ENCODE measurements at places on chromosomes 12 and 14.

- H3K4me1 ChIP-seq = no peaks in the 10 kb centered on the region
- no peak overlapping the region for H3K27ac ChIP-seq
- DNase-seq = no peak
- no peak overlapping the region for H3K4me3 ChIP-seq
- no peaks in the 10 kb centered on the region for H3K27me3 ChIP-seq
These were observed 202.2 kb upstream of the HMGA2 start for GRCh38 chr12:65622056-65622455.

DNA sequence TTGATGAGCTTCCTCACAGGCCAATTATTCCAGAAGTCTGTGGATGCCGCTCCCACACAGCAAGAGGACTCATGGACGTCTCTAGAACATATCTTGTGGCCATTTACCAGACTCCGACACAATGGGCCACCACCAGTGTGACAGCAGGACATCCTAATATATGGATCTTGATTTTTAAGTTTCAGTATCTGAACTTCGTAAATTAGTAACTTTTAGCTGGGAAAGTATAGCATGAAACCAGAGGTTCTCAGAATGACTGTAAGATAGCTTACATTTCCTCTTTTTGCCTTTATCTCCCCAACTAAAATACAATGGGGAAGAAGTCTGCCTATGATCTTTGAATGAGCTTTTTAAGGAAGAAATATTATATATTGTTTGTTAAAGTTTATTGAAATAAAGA lies 87.0 kb downstream of the DNAI7 start:
- no peaks in the 10 kb centered on the region for H3K4me1 ChIP-seq
- no peak for DNase-seq
- no peaks in the 10 kb centered on the region for H3K27me3 ChIP-seq
- H3K4me3 ChIP-seq = no peak overlapping the region
- no peak overlapping the region for H3K27ac ChIP-seq
- peaks cover 19% of the 10 kb centered on the region for H3K36me3 ChIP-seq

DNA sequence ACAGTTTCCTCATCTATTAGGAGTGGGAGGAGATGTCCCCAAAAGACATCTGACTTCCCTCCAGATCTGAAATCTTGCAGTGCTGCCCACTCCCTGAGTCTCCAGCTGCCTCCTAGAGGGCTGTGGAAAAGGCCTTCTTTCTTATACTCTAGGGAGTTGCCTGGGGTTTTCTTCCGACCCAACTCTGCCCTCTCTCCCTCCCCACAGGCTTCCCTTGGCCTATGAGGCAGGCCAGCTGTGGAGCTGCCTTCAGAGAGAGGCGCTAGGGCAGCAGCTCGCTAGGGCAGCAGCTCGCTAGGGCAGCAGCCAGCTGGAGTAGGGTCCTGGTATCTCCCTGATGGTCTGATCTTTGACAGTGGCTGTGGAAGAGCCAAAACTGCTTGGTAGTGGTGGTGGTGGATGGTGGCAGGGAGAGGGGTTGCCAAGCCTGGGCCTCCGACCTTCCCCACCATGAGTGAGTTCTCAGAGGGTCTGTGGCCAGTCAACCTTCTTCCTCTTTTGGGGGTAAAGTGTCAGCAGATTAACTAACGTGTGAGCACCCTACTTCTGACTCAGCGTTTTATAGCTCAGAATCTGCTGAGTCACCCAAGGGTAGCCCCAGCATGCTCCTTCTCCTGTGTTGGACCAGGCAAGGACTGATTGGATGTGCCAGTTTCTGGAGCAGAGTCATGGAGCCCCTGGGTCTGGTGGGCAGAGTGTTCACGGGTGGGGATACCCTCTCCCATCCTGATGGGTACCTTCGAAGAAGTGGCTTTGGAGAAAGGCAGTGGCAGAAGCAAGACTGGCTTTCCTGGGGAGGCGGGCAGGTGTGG lies 2.3 kb downstream of the SLC48A1 start:
- no peak overlapping the region for H3K4me3 ChIP-seq
- H3K4me1 ChIP-seq = peaks cover 21% of the 10 kb centered on the region
- H3K27ac ChIP-seq = peak overlapping the region; percentile 74
- no peaks in the 10 kb centered on the region for H3K27me3 ChIP-seq
- no peaks in the 10 kb centered on the region for H3K36me3 ChIP-seq

DNA sequence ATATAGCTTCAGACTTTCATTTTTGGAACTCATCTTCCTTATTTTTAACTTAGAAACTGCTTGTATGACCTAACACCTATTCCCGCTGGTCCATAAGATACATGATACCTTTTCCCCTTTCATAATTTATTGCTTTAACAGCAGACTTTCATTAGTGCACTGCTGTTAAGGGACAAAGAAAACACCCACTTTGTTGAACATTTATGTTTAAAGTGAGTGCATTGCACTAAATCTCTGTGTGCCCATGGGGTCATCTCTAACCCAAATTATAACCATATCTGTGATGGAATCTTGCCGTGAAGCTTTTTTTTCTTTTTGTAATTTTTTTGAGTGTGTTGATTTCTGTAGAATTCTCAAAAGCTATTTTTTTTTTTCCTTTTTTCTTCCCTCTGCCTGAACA lies 261.8 kb downstream of the TMTC2 start:
- H3K36me3 ChIP-seq = no peaks in the 10 kb centered on the region
- H3K27ac ChIP-seq = no peak overlapping the region
- DNase-seq = no peak
- H3K4me3 ChIP-seq = no peak overlapping the region

DNA sequence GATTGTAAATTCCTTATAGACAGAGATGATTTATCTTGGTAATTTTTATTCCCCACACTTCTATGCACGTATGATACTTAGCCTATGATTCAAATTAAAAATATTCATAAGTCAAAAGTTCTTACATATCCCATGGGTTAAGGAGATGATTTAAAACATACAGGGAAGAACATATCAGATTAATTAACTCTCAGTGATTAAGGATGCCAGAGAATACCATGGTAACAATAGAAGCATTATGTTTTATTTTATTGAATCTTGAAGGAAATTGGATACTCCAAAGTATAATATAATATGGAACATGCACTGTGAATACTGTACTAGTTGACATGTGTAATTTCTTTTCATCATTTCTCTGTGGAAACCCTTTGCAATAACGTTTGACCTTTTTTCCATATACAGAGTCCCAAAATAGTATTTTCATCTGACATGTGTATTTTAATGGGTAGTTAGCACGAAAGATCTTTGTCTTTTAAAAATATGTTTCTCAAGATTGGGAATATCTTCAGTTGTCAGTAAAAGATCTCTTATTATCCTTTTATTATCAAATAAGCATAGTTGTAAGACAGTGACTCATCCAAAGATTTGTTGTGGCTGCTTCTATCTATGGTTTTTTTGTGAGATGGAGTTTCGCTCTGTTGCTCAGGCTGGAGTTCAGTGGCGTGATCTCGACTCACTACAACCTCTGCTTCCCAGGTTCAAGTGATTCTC lies 166.7 kb downstream of the RAD51B start:
- H3K4me1 ChIP-seq = no peaks in the 10 kb centered on the region
- H3K27me3 ChIP-seq = no peaks in the 10 kb centered on the region
- no peaks in the 10 kb centered on the region for H3K36me3 ChIP-seq
- H3K27ac ChIP-seq = no peak overlapping the region
- no peak overlapping the region for H3K4me3 ChIP-seq
- no peak for DNase-seq

DNA sequence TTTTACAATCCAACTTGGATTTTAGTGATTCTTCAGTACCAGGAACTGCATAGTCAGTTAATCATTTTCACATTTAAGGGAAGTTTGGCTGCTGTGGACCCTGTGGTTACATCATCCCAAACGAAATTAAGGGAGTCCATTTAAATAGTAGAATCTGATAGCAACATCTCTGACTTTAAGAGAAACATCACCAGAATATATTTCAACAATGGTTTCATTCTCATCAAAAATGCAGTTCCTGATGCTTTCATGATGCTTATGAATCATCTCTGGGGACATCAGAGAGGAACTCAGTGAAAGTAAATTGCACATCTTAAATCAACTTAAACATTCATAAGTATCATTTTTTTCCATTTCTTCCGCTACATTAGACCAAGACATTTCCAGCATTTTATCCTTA lies 1170.7 kb downstream of the FSCB start:
- no peaks in the 10 kb centered on the region for H3K27me3 ChIP-seq
- H3K36me3 ChIP-seq = no peaks in the 10 kb centered on the region

DNA sequence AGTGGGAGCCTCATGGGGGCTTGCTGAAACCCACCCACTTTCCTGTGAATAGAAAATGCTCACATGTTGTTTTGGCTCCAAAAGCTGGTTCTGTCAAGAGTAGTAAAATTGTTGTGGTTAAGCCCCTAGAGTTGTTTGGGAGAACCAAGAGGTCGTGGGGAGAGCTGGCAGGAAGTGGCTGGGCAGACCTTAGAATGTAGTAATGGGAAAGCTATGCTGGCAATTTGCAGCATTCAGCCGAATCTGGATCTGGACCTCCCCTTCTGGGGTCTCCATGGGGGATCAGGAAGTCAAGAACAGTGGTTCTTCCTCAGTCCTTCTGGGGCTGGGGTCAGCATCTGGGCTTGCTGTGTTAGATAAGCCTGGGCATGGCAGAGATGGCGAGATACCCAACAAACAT lies 150.6 kb upstream of the TBX3 start:
- no peak overlapping the region for H3K4me3 ChIP-seq
- H3K4me1 ChIP-seq = no peaks in the 10 kb centered on the region
- no peak overlapping the region for H3K27ac ChIP-seq
- no peak for DNase-seq
- H3K27me3 ChIP-seq = no peaks in the 10 kb centered on the region
- H3K36me3 ChIP-seq = no peaks in the 10 kb centered on the region

GRCh38 chr12:85405781-85406522 lies 125.9 kb downstream of the ALX1 start:
- H3K36me3 ChIP-seq = no peaks in the 10 kb centered on the region
- no peak overlapping the region for H3K4me3 ChIP-seq
- no peak for DNase-seq
- H3K4me1 ChIP-seq = no peaks in the 10 kb centered on the region

GRCh38 chr14:60326274-60326673 lies 77.3 kb downstream of the PPM1A start:
- H3K4me3 ChIP-seq = no peak overlapping the region
- H3K36me3 ChIP-seq = no peaks in the 10 kb centered on the region
- DNase-seq = no peak
- H3K4me1 ChIP-seq = peaks cover 9% of the 10 kb centered on the region

GRCh38 chr14:105857826-105858675 lies 331.7 kb downstream of the TMEM121 start:
- no peaks in the 10 kb centered on the region for H3K36me3 ChIP-seq
- no peaks in the 10 kb centered on the region for H3K27me3 ChIP-seq
- H3K4me3 ChIP-seq = no peak overlapping the region

DNA sequence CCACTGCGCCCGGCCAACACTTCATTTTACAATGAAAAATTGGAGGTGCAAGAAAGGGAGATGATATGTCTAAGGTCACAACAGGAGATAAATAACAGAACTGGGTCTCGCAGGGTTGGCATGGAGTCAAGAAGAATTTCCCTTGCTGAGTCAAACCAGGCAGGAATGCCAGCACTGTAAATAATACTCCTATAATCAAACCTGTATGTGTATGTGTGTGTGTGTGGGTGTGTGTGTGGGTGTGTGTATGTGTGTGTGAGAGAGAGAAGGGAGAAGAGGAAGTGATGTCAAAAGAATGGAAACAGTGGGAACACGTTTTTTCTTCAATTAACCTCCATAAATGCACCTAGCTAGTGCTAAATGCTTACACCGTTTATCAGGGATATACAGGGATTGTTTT lies 70.4 kb downstream of the TMEM116 start:
- no peaks in the 10 kb centered on the region for H3K27me3 ChIP-seq
- no peak for DNase-seq
- peaks cover 16% of the 10 kb centered on the region for H3K4me1 ChIP-seq
- H3K27ac ChIP-seq = no peak overlapping the region
- H3K36me3 ChIP-seq = peaks cover 6% of the 10 kb centered on the region

- H3K27ac ChIP-seq = no peak overlapping the region
- H3K4me3 ChIP-seq = no peak overlapping the region
- H3K4me1 ChIP-seq = peaks cover 94% of the 10 kb centered on the region
- DNase-seq = no peak
- no peaks in the 10 kb centered on the region for H3K36me3 ChIP-seq
These were observed 28.0 kb downstream of the PXN start for GRCh38 chr12:120237360-120238171.

DNA sequence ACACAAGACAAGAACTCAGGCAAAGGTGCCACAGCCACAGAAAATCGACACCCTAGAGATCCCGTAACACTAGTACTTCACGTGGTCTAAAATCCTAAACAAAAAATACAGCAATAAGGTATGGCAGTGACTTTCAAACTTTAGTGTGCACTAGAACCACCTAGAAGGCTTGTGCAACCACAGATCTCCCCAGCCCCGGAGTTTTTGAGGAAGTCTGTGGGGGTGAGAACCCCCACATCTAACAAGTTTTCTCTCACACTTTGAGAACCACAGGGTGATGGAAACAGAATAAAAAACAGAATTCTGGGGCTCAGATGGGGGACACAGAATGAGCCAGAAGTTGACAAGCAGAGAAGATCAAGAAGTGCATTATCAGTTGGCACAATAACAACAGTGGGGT lies 254.0 kb downstream of the ANO6 start:
- no peaks in the 10 kb centered on the region for H3K36me3 ChIP-seq
- H3K4me1 ChIP-seq = peaks cover 18% of the 10 kb centered on the region
- H3K27me3 ChIP-seq = no peaks in the 10 kb centered on the region
- H3K4me3 ChIP-seq = no peak overlapping the region

- no peaks in the 10 kb centered on the region for H3K4me1 ChIP-seq
- no peaks in the 10 kb centered on the region for H3K36me3 ChIP-seq
- no peak overlapping the region for H3K4me3 ChIP-seq
- no peak for DNase-seq
- H3K27me3 ChIP-seq = no peaks in the 10 kb centered on the region
These were observed 1074.6 kb downstream of the FLRT2 start for GRCh38 chr14:86604561-86604960.

DNA sequence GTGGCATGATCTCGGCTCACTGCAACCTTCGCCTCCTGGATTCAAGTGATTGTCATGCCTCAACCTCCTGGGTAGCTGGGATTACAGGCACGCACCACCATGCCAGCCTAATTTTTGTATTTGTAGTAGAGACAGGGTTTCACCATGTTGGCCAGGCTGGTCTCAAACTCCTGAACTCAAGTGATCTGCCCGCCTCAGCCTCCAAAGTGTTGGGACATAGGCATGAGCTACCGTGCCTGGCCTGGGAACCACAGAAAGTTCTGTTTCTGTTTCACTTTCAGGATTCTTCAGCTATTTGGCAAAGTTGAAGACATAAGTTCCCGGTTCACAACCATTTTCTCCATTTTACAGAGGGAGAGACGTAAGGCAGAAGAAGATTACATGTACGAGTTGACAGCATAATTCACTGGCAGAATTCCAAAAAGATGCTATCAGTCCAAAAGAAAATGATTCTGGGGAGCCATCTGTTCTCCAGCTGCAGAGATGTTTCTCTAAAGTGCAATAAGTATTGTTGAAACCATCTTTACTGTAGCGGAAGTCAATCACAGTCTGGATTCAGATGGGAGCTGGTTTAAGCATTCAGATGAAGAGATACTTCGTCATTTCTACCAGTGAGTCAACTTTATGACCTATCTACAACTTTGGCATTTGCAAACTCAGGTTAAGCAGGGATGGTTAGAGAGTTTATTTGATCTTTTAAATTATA lies 8.1 kb upstream of the RNF34 start:
- DNase-seq = no peak
- H3K27me3 ChIP-seq = no peaks in the 10 kb centered on the region
- no peaks in the 10 kb centered on the region for H3K36me3 ChIP-seq

- H3K4me1 ChIP-seq = peaks cover 29% of the 10 kb centered on the region
- H3K4me3 ChIP-seq = no peak overlapping the region
- no peak for DNase-seq
- H3K27me3 ChIP-seq = no peaks in the 10 kb centered on the region
These were observed 3.7 kb downstream of the LETMD1 start for GRCh38 chr12:51051787-51052186.

- H3K4me1 ChIP-seq = no peaks in the 10 kb centered on the region
- H3K27ac ChIP-seq = no peak overlapping the region
- H3K27me3 ChIP-seq = no peaks in the 10 kb centered on the region
- H3K36me3 ChIP-seq = no peaks in the 10 kb centered on the region
These were observed 169.5 kb upstream of the RTL1 start for GRCh38 chr14:101072945-101073597.
